ENCODE measurements at places on chromosomes 13 and 19.

DNA sequence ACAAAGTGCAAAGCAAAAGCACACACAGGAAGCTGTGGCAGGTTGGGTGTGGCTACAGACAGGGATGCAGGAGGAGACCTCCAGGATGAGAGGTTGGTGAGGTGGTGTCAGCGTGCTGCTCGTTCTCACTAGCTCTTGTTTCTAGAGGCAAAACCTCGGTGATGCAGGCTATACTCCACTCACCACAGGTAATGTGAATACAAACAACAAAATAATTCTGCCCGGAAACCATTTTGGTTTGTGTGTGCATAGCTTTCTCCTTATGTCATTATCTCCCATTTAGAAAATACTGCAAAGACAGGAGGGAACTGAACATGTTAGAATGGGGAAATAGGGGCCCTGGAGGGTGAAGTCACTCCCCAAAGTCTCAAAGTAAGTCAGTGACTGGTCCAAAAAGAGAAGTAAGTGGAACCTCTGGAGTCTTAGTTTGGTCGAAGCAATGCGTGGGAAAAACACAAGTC, 9.4 kb downstream of the LCP1 start:
- DNase-seq: peak; percentile 89

- no peak for DNase-seq
Observed at GRCh38 chr19:20307127-20307526, 140.1 kb downstream of the ZNF486 start.

GRCh38 chr13:41394166-41394565, 63.2 kb upstream of the RGCC start:
- no peak for DNase-seq

DNA sequence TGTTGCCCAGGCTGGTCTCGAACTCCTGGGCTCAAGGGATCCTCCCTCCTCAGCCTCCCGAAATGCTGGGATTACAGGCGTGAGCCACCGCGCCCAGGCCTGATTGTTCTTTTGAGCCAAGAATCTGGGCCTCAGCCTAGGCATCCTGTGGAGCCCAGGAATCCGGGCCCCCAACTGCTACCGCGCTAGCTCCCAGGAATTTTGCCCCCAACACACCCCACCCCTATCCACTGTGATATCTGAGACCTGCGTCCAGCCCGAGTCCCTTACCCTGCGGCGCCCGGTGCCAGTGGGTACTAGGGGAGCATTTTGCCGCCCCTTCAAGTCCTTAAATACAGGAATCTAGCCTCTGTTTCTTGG, 838 bp upstream of the MYADM start:
- no peak for DNase-seq

GRCh38 chr19:6062274-6062673, 48.0 kb downstream of the RFX2 start:
- DNase-seq: peak; percentile 64
